Stimulated activated CD4-positive, alpha-beta T cell treated with anti-CD3 and anti-CD28 coated beads, Interleukin-4, amount 100 ng/mL, for 4 hours (primary cell): ENCODE measurements at places on chromosomes 16 and 17.
A peak's percentile ranks its signal among the peaks of the same experiment; 100 is the strongest.

- DNase-seq, result no peak
Measured at GRCh38 chr16:48173889-48174288, 18.1 kb upstream of the ABCC12 start.

- DNase-seq, result no peak
Measured at GRCh38 chr16:48622456-48623303, 12.7 kb upstream of the N4BP1 start.

- DNase-seq, result peak; percentile 18
Measured at GRCh38 chr16:77191259-77191969, 424 bp downstream of the MON1B start.

- DNase-seq, result no peak
Measured at GRCh38 chr17:57699751-57700219, 45.3 kb downstream of the CCDC182 start.

DNA sequence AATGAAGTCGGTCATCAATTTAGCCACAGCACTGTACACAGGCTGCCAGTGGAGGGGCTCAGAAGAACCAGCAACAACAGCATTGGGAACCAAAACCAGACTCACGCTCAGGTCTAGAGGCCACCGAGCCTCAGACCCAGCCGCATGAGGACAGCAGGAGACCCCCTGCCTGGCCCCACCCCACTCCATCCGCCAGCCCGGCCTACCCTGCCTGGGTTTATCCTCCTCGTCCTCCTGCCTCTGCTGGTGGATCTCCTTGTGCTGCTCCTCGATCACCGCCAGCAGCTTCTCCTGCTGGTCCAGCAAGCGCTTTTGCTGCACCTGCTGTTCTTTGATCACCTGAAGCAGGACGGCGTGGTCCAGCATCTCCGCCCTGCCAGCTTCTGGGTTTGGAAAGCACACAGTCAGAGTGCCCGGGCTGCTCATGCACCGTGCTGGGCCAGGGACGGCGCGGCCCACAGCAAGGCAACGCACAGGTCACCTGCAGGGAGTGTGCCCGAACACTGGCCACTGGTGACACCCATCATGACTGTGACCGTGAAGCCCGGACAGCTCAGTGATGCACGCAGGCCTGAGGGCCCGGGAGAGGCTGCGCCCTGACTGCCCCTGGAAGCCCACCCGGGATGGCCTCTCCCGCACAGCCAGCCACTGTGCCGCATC, 7.7 kb downstream of the NDUFAF8 start:
- no peak for DNase-seq

- no peak for DNase-seq
Measured at GRCh38 chr17:65202844-65203571, 65.8 kb downstream of the RGS9 start.

GRCh38 chr17:10616502-10617119, 40.5 kb downstream of the MYH3 start:
- peak; percentile 66 for DNase-seq

GRCh38 chr17:51486885-51487520, 226.7 kb downstream of the UTP18 start:
- DNase-seq, result no peak

DNA sequence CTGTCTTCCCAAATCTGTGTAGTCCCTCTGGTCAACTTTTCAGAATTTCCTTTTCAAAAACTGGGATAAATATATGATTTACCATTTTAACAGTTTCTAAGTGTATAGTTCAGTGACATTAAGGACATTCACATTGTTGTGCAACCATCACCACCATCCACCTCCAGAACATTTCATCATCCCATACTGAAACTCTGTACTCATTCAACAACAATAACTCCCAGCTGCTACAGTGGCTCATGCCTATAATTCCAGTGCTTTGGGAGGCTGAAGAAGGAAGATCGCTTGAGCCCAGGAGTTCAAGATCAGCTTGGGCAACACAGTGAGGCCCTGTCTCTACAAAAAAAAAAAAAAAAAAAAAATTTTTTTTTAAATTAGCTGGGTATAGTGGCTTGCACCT, 131.0 kb downstream of the AATF start:
- DNase-seq, result no peak

DNA sequence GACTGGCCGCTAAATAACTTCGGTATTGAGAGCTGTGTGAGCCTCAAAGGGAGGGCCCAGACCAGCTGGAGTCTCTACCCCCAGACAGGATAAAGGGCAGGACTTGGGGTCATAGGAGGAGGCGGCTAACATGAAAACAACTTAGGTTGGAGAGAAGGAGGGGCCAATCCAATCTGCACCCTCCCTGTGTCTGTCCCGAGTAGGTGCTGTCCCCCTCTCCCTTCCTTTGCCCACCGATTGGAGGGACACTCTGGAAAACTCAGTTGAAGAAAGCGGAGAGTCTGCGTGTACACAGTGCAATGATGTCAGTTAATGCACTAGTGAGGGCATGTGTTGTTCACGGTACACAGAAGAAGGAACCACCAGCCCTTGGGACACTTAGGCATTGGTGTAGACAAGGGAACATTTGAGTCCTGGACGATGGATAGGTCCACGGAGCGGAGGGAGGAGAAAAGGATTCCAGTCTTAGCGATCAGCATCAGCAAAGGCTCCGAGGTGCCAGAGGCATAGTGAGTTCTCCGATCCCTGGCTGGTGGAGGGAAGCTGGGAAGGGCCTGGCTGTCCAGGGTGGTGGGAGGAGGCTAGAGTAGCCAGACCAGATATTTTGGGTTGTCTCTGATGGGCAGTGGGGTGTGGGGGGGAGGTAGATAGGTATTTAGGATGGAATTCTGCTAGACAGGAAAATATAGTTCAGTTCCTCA, 761 bp downstream of the NOL3 start:
- DNase-seq, result no peak

DNA sequence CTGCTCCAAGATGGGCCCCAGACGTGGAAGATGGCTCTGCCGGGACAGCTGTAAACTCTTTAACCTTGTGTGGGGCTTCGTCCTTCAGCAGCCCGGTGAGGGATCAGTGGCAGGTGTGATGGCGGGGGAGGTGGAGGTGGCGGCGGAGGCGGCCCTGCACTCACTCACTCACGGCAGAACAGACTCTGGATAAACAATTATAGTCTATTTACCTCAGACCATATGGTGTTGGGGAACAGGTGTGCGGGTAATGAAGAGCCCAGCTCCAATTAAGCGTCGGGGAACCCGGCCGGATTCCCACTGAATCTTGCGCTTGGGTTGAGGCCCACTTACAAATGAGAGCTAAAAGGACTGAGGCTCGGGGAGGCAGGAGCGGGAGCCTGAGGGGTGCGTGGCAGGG, 104.3 kb upstream of the SDK2 start:
- no peak for DNase-seq
